Naive thymus-derived CD4-positive, alpha-beta T cell (primary cell): ENCODE measurements at places on chromosomes 2 and 18. TPM values are rescaled to one million over a fixed set of nuclear protein-coding genes. Genes with fewer than 3 reads are reported as not detected.

Gene TCF7L1
- polyA plus RNA-seq: not detected

Gene UGT1A10
- not detected for polyA plus RNA-seq

Gene DNER
- polyA plus RNA-seq: not detected

Gene ATP8B1
- polyA plus RNA-seq: not detected

Gene DCDC2C
- not detected for polyA plus RNA-seq

Gene FTCDNL1
- 1.9 TPM for polyA plus RNA-seq

Gene RAB27B
- 0.77 TPM for polyA plus RNA-seq
